ENCODE measurements at places on chromosomes 4 and X.

- no peak for DNase-seq
Observed at GRCh38 chr4:3413675-3414420, 27.9 kb upstream of the HGFAC start.

- DNase-seq: peak; percentile 77
Observed at GRCh38 chrX:71941776-71942175, 31.1 kb downstream of the NHSL2 start.

- no peak for DNase-seq
Observed at GRCh38 chrX:14927401-14927800, 54.2 kb downstream of the MOSPD2 start.

DNA sequence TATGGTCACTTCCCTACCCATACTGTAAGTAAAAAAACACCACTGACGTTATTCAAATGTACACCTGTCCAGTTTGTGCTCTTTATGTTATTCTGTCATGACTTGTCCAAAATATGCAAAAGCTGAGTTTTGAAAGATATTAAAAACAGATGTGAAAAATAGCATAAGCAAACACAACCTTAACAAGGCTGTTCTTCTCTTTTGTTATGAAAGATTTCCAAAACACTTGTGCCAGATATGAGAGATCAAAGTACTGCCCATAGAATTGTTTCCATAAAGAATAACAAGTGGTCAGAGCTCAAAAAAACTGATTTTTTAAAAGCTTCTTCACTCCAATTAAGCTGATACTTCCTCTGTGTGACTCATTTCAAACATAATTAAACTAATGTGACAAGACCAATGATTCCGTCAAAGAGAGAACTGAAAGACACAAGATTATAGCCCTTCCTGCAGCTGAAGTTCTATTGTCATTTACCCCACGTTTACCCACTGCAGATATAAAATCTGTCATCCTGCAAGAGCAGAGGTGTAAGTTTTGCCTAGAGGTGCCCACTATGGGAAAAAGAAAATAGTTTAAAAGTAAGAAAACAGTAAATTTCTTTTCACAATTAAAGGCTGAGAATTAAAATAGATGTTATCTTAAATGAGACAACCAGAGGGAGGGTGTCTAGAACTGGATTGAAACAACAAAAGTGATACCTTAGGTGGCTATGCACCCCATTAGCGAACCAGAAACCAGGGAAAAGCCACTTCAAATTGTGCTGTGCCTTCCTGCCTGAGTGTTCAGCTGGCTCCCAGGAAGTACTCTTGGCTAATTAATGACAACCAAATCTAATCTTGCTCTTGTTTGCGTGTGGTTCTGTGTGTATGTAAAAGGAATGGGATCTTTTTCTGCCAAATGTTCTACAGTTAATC, 30.1 kb downstream of the RASSF6 start:
- DNase-seq: no peak

GRCh38 chr4:13533670-13534343, 10.5 kb downstream of the NKX3-2 start:
- DNase-seq: no peak

GRCh38 chrX:8377041-8377440, 87.6 kb upstream of the VCX3B start:
- peak; percentile 17 for DNase-seq

GRCh38 chr4:186840222-186840701, 116.6 kb upstream of the FAT1 start:
- no peak for DNase-seq

GRCh38 chr4:16652732-16653305, 245.6 kb downstream of the LDB2 start:
- no peak for DNase-seq

- DNase-seq: peak; percentile 58
Observed at GRCh38 chrX:102846544-102847236, 90.4 kb upstream of the RAB40AL start.

DNA sequence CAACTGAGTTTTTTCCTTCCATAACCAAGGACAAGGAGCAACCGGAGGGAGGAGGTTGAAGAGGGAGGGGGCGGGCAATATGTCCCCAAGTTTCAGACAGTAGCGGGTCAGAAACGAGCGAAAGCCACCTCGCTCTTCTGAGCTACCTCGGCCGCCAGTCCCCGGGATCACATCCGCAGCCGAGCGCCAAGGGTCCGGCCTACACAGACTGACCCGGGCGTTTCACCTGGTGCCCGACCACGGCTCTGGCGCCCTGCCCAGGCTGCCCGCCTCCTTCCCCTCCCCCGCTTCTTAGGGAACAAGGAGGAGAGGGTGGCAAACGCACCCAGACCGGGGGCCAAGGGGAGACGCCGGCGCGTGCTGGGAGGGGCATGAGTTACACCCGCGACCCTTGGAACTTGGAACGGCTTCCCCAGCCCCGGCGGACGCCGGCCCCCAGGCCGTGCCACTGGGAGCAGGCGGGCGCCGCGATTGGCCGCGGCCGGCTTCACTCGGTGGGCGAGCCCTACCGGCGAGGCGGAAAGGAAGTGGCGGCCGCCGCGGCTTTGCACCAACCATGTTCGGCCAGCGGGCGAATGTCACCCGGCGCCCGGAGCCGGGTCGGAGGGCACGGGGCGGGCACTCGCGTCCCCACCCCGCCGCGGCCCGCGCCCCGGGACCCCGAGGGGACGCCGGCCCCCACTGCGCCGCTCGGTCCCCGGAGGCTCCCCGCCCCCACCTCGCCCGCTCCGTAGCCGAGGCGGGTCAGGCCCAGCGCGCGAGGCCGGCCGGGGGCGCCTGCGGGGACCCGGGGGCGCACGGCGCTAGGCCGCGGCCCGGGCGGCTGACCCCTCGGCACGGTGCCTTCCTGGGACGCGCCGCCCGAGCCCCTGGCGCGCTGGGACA, 1.5 kb downstream of the IRF2 start:
- DNase-seq: peak; percentile 74

- DNase-seq: no peak
Observed at GRCh38 chr4:100302061-100303026, 112.1 kb upstream of the DDIT4L start.

DNA sequence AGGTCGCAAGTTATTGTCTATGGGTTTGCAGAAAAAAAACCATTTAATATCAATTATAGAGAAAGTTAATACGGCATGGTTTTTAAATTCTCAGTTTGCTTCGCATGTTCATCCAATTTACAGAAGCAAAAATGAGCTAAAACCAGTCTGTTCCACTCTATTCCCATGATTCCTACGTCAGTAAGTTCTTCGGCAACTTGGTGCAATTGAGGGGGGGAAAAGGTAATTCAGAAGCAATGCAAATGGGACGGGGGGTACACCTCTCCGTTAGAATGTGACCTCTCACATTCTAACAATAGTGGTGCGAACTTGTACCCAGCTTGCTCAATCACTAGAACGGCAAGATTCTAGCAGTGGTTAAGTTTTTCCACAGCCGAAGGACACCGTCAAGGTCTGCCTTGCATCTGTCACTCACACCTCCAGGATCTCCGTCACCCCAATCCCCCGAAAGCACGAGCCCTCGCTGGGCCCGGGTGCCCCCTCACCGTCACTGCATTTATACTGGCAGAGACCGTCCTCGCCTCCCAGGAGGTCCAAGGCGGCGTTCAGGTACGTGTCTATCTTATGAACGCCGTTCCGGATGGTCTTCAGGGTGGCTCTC, 653 bp downstream of the PLA2G12A start:
- no peak for DNase-seq

DNA sequence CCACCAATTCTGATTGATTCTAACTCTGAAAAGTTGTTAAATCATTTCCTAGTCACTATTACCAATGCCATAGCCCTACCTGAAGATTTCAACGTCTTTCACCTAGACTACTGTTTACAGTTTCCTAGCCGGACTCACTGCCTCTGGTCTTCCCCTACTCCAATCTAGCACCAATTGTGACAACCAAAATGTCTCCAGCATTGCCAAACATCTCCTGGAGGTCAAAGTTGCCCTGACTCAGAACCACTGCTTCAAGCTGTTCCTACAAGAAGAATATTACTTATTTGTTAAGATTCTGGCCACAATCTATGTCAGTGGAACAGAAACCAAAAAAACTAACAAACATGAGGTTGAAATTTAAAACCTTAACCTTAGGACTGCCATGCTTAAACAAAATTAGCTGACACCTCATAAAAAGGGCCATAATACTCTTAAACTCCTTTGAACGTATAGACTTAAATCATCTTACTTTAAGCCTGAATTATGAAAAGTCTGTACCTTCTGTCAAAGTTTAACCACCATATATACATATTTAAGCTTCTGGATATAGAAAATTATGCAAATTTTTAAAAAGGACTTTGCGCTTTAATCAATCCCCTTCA, 2.1 kb downstream of the PDS5A start:
- no peak for DNase-seq

DNA sequence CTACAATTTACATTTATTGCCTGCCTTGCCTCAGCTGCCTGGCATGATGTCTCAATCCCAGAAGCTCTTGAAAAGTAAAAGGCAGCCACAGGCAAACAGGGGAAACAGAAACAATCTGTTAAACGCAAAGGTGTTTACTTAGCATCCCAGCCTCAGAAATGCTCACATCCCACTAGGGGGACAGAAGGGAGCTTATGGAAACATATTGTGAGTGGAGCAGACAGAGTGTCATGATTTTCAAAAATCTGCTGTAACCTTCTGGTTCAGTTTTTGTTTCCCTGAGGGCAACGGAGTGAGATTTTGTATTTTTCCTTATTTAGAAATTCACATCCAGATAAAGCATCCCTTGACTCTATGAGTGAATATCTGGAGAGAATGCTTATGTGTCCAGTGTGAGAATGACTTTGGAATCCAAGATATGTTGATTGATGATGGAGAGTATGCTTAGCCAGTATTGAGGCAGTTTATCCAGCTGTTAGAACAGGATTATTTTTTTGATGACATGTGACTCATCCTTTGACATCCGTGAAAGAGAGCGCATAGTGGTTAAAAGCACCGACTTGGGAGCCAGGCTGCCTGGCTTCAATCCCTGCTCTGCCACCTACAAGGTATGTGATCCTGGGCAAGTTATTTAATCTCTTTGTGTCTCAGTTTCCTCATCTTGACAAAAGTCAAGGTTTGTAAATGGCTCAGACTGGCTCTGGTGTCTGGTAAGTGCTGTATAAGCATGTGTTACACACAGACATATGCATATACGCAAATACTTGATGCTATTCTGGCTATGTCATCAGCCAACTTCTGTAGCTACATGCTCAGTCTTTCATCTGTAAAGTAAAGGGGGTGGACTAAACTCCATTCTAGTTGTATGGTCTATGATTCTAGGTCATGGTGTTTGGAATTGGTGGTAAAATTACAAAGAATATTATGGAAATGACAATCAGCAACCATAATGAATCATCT, 381.2 kb downstream of the RAPGEF2 start:
- peak; percentile 53 for DNase-seq

DNA sequence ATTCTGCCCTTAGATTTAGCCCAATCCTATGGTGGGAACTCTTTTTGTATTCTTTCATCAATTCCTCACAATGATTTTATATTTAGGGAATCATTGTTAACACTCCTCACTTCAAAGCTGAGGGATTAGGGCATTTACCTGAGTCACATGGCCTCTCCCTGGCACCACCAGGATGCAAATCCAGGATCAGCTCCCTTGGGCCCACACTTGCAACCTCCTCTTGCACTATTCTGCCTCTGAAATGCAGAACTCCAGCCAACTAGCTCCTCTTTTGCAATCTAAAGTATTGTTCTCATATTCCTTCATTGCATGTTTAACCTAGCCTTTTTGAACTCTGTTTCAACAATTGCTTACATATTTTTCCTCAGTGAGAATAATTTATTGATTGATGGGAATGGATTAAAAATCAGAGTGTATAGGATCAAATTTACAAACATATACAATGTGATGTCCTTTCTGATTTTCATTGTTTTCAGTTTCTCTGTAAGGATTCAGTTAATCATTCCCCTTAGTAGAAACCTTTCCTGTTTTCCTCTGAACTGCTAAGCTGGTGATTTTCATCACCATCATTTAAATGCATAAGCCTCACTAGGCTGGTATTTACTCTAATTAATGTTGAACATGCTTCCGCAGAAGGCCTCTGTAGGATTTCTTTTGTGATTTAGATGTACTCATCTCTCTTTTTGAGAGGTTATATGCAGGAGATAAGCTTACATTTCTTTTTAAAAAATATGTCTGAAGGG, 3.3 kb upstream of the RELL1 start:
- DNase-seq: no peak

DNA sequence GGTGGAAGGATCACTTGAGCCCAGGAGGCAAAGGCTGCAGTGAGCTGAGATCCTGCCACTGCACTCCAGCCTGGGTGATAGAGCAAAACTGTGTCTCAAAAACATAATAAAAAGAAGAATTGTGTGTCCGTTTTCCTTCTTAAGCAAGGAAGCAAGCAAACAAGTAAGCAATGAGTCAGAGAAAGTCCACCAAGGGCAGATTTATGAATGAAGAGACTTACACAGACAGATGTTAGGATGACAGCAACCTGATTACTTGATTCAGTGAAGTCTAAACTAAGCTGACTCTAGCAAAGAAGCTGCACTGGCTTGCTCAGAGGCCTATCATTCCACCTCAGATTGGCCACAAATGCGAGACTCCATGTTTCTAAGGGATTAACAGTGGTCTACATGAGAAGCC, 34.1 kb upstream of the SCML1 start:
- no peak for DNase-seq

- DNase-seq: no peak
Observed at GRCh38 chrX:147917700-147918695, 6.3 kb downstream of the FMR1 start.

- no peak for DNase-seq
Observed at GRCh38 chrX:91079342-91080114, 355.1 kb upstream of the PABPC5 start.

DNA sequence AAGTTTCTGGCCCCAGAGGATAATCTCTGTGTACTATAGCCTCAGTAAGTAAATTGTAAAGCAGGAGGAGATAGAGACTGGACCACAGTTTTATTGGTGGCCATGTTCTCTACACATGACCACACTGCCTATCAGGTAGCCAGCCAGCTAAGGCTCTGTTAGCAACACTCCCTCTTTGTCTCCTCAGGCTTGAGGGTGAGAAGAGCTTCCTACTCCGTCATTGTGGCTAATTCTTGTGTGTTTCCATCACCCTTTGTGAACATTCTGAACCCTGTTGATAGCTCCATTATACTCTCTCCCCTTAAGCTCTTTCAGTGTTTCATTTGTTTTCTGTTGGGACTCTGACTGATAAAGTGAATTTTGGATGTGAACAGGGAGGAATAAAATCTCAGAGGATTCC, 233.4 kb downstream of the CFAP299 start:
- no peak for DNase-seq

DNA sequence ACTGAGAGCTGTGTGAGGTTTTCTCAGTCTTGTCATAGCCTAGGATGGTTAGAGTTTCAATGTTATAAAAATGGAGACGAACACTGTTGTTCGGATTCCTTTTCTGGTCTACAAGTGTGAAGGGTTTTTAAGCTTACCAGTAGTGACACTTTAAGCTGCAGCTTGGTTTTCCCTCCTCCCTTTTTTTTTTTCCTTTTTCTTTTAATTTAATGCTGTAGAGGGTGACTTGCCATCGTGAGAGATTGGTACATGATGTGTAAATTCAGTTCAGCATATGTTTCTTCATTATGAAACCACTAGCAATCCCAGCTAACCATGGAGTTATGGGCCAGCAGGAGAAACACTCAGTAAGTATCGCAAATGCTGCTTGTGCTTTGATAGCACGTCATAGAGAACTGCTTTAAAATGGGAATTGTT, 165.0 kb downstream of the RAPGEF2 start:
- DNase-seq: no peak
